ENCODE measurements at places on chromosomes 6 and 20. TPM values are rescaled to one million over a fixed set of nuclear protein-coding genes. Genes with fewer than 3 reads are reported as not detected.

The MDFI gene
- total RNA-seq, result 7.3 TPM

- no peak for DNase-seq
Measured at GRCh38 chr6:44176762-44177509, 18.3 kb downstream of the CAPN11 start.

DNA sequence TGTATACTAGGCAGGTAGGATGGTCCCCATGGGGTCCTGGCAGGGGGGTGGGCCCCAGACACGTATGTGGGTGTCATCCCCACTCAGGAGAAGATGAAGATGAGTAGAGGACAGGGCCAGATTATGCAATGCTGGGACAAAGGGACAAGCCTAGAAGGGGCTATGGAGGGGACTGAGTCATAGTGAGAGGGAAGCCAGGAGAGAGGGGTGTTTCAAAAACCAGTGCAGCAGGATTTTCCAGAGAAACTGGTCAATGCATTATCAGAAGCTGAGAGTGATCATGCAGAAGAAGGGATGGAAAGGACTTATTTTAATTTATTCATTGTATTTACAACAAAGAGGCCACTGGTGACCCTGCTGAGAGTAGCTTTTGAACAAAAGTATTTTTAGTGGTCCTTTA lies 74.0 kb downstream of the PPP1R3G start:
- DNase-seq, result no peak

GRCh38 chr20:608970-609369 lies 1.1 kb downstream of the TCF15 start:
- no peak for DNase-seq

DNA sequence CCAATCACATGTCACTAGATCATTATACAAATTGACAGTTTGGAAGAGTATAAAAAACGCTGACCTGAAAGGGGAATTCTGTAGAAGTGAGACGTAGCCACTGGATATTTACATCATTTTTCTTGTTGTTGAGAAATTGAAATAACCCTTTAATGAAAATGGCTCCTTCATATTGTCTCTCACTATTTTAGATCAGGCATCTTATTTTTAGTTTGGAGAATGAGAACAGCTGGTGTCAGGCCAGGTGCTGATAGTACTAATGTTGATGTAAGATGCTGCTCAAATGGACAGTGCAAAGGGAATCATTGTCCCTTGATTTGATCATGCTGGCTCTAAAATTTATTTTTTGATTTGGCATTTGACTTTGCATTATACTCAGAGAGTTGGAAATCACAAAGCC lies 17.4 kb downstream of the NKAIN2 start:
- no peak for DNase-seq

DNA sequence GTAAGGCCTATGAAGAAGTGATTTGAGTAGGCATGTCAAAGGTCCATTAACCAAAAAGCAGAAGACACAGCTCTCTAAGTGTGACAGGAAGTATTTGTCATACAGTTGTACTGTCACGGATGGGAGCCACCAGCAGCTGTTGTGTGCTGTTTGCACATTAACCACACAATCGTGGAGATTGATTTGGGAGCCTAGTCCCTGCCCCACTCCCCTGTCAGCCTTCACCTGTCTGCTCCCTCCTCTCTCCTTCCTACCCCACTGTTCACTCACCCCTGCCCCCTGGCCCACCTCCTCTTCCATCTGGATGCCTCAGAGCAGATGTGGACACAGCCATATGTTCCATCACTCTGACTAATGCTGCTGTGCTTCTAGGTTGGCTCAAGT lies 124.7 kb upstream of the SPACA1 start:
- no peak for DNase-seq

GRCh38 chr6:71083308-71083820 lies 126.5 kb upstream of the B3GAT2 start:
- no peak for DNase-seq

- DNase-seq, result no peak
Measured at GRCh38 chr6:15853259-15853658, 190.4 kb upstream of the DTNBP1 start.

- DNase-seq, result no peak
Measured at GRCh38 chr6:160435935-160436334, 87.8 kb downstream of the SLC22A3 start.

Data from mucosa of gallbladder (tissue), 1 donor.